ENCODE measurements at places on chromosomes 11 and 22.

- DNase-seq = no peak
- no peak overlapping the region for H3K27ac ChIP-seq
- H3K4me3 ChIP-seq = no peak overlapping the region
- no peaks in the 10 kb centered on the region for H3K4me1 ChIP-seq
- peaks cover 3% of the 10 kb centered on the region for H3K27me3 ChIP-seq
Measured at GRCh38 chr11:60777572-60777971, 7.6 kb upstream of the MS4A10 start.

DNA sequence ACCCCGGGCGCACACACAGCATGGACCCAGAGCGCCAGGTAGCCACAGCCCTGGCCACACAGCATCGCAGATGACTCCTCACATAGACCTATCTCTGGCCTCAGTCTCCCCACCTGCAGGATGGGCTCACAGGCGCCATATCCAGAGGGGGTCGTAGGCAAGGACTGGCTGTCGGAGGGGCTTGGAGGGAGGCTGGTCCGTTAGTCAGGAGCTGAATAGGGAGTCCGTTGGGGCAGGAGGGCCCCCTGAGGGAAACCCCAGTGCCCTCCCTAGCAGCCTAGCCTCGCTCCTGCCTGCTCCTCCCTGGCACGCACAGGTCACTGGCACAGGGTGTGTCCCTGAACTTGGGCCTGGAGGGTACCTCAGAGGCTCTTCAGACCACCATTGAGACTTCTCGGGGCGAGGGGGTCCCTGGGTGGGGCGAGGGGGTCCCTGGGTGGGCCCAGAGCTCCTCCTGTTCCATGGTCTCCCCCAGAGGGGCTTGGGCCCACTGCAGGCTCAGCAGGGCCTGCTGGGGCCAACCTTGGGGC lies 2.0 kb downstream of the PLXNB2 start:
- H3K36me3 ChIP-seq = peaks cover 14% of the 10 kb centered on the region
- no peaks in the 10 kb centered on the region for H3K27me3 ChIP-seq
- peak overlapping the region; percentile 97 for H3K27ac ChIP-seq
- H3K4me1 ChIP-seq = peaks cover 73% of the 10 kb centered on the region

- H3K4me3 ChIP-seq = no peak overlapping the region
- H3K36me3 ChIP-seq = peaks cover 8% of the 10 kb centered on the region
- H3K27ac ChIP-seq = no peak overlapping the region
- H3K4me1 ChIP-seq = peaks cover 39% of the 10 kb centered on the region
- no peaks in the 10 kb centered on the region for H3K27me3 ChIP-seq
Measured at GRCh38 chr11:6735306-6735705, 36.5 kb downstream of the OR2AG2 start.

- peak overlapping the region; percentile 90 for H3K4me3 ChIP-seq
- H3K36me3 ChIP-seq = no peaks in the 10 kb centered on the region
- DNase-seq = no peak
- H3K27ac ChIP-seq = no peak overlapping the region
- H3K4me1 ChIP-seq = peaks cover 34% of the 10 kb centered on the region
- no peaks in the 10 kb centered on the region for H3K27me3 ChIP-seq
Measured at GRCh38 chr11:2992997-2993325, 832 bp upstream of the NAP1L4 start.

DNA sequence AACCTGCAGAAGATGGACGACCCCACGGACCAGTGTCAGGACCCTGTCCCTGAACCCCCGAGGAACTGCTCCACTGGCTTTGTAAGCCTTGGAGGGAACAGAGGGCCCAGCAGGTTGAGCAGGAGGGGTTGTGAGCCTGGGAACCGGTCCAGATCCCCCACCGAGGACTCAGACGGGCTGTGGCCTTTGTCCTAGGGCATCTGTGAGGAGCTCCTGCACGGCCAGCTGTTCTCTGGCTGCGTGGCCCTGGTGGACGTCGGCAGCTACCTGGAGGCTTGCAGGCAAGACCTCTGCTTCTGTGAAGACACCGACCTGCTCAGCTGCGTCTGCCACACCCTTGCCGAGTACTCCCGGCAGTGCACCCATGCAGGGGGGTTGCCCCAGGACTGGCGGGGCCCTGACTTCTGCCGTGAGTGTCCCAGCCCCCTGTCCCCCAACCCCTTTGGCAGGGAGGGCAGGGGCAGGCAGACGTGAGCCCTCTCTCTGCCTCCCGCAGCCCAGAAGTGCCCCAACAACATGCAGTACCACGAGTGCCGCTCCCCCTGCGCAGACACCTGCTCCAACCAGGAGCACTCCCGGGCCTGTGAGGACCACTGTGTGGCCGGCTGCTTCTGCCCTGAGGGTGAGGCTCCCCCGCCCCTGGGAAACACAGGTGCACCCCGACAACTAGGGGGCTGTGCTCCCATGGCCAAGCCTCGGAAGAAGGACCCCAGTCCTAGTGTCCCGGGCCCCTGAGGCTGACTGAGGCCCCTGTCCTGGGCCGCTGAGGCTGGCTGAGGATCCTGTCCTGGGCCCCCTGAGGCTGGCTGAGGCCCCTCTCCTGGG lies 6.4 kb downstream of the MUC5AC start:
- H3K4me3 ChIP-seq = no peak overlapping the region
- DNase-seq = no peak
- no peaks in the 10 kb centered on the region for H3K36me3 ChIP-seq
- H3K27ac ChIP-seq = no peak overlapping the region
- H3K27me3 ChIP-seq = no peaks in the 10 kb centered on the region
- no peaks in the 10 kb centered on the region for H3K4me1 ChIP-seq

- H3K27me3 ChIP-seq = peaks cover 17% of the 10 kb centered on the region
- no peak overlapping the region for H3K4me3 ChIP-seq
- H3K27ac ChIP-seq = no peak overlapping the region
Measured at GRCh38 chr11:6027501-6027900, 3.1 kb downstream of the OR56A1 start.

DNA sequence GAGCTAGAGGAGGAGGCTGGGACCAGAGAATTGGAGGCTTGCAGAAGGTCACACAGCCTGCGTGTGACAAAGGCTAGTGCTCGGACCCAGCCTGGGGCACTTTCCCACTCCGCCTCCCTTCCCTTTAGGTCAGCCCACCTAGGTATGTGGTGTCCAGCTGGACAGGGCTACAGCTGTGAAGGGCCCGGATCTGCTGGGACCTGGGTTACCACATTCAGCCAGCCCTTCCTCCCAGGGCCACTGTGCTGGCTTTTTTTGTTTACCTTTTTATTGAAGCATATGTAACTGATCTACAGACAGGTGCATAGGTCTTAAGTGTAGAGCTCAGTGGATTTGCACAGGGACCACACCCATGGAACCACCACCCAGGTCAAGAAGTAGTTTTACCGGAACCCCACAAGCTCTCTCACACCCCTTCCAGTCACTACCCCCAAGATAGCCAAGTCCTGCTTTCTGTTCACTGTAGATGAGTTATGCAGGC lies 8.7 kb downstream of the CAPN5 start:
- H3K4me3 ChIP-seq = no peak overlapping the region
- H3K27ac ChIP-seq = no peak overlapping the region

- H3K27ac ChIP-seq = no peak overlapping the region
- H3K4me1 ChIP-seq = peaks cover 48% of the 10 kb centered on the region
- peaks cover 54% of the 10 kb centered on the region for H3K27me3 ChIP-seq
- H3K4me3 ChIP-seq = no peak overlapping the region
Measured at GRCh38 chr11:117877120-117877784, 794 bp upstream of the FXYD6 start.

DNA sequence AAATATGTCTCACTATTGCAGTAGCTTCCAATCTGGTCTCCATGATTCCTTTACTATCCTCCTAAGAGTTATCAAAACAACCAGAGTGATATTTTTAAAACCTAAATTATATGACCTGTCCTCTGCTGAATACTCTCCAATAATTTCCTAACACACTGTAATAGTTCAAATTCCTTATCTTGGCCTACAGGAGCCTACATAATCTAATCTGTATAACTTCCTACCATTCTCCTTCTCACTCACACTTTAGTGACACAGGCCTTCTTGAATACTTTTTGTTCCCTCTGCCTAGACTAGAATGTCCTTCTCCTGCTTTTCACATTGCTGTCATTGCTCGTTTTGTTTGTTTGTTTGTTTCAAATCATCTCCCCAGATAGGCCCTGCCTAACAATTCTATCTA lies 9.4 kb downstream of the FHIP1B start:
- H3K36me3 ChIP-seq = peaks cover 32% of the 10 kb centered on the region
- no peak for DNase-seq
- no peak overlapping the region for H3K4me3 ChIP-seq
- peaks cover 40% of the 10 kb centered on the region for H3K4me1 ChIP-seq
- peak overlapping the region; percentile 74 for H3K27ac ChIP-seq

- no peaks in the 10 kb centered on the region for H3K27me3 ChIP-seq
- no peak overlapping the region for H3K4me3 ChIP-seq
- H3K27ac ChIP-seq = no peak overlapping the region
- H3K4me1 ChIP-seq = peaks cover 20% of the 10 kb centered on the region
- peak; percentile 38 for DNase-seq
- no peaks in the 10 kb centered on the region for H3K36me3 ChIP-seq
Measured at GRCh38 chr11:64538501-64538951, 52.5 kb upstream of the SLC22A12 start.

DNA sequence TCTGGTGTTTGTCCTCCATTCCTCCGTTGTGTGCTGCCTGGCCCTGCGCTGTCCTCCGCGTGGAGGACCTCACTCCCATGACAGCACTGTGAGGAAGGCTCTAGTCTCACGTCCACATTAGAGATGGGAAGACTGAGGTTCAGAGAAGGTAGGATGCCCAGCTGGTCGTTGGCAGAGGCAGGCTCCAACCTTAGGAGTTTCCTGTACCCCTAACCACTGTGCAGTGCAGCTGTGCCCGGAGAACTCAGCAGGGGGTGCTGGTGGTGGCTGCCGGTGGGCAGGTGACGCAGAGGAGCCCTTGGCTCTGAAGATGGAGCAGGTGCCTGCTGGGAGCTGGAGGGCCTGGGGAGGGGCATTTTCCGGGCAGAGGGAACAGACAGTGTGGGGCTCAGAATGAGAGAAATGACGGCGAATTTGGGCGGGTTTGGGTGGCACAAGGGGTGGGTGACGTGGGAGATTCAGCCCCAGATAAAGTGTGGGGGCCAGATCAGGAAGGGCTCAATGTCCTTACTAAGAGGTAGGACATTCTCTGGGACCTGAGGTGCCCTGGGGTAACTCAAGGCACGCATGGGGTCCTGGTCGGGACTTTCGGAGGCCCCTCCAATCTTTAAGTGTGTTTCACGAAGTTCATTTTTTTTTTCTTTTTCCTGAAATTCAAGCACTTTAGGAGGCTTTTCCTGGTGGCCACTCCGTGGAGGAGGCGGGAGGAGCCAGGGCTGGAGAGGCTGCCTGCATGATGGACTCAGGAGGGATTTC lies 535.0 kb downstream of the TBC1D22A start:
- no peaks in the 10 kb centered on the region for H3K27me3 ChIP-seq
- no peak for DNase-seq
- no peak overlapping the region for H3K27ac ChIP-seq
- no peak overlapping the region for H3K4me3 ChIP-seq

GRCh38 chr11:114782650-114783310 lies 104.5 kb downstream of the NXPE2 start:
- H3K27ac ChIP-seq = no peak overlapping the region
- H3K27me3 ChIP-seq = no peaks in the 10 kb centered on the region
- H3K4me3 ChIP-seq = no peak overlapping the region
- H3K4me1 ChIP-seq = no peaks in the 10 kb centered on the region

DNA sequence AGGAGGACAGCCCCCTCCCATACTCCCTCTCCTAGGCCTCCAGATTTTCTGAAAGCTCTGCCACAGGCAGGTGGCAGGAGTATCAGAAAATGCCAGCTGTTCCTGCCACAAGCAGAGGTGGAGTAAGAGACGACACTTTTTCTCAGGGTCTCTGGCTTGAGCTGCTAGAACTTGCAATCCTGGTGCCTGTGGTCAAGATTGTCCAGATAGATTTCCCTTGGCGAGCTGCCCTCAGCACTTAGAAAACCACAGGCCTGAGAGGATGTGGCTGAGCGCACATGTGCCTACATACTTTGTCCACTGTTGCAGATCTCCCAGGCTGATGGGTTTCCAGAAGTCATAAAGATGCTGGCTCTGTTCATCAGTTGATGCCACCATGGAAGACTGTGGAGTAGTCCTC lies 65.7 kb upstream of the NAV2 start:
- DNase-seq = no peak
- no peaks in the 10 kb centered on the region for H3K36me3 ChIP-seq
- no peaks in the 10 kb centered on the region for H3K4me1 ChIP-seq
- H3K4me3 ChIP-seq = no peak overlapping the region

GRCh38 chr11:57279116-57279515 lies 42.1 kb upstream of the APLNR start:
- DNase-seq = no peak
- H3K27ac ChIP-seq = no peak overlapping the region

DNA sequence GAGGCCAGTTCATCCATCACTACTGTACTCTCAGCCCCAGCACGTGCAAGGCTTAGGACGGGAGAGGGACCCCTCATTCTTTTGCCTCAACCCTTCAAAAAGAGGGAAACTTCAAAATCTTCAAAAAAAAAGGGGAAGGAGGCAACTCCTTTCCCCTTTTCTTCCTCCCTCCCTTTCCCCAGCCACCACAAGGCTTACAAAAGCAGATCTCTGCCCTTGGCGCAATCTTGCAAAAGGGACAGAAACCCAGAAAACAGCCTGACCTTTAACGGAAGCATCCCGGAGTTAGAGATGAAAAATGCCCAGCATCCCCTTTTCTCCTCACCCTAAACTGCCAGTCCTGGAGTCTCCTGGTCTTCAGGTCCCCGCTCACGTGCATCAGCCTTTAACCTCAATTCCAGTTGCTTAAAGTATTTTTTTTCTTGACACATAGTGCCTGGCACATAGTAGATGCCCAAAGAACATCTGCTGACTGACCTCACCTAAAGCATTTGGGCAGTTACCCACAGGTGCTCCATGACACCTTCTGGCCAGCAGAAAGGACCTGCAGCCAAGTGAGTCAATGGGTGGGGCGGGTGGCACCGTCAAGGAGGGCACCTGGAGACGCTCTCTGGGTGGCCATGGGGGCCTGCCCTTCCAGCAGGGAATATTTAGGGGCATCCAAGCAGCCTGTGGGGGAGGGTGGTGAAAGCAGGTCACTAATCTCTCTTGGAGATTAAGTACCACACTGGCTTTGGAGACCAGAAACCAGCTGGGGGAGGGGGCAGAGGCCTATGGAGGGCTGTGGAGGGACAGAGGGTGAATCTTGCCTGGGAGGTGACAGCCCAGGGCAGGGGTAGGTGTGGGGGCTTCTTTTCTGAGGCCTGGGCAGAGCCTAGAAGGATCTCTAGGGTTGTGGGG lies 16.3 kb downstream of the NECTIN1 start:
- DNase-seq = peak; percentile 65
- peaks cover 56% of the 10 kb centered on the region for H3K4me1 ChIP-seq
- no peaks in the 10 kb centered on the region for H3K36me3 ChIP-seq

GRCh38 chr22:25942856-25943411 lies 200.9 kb downstream of the MYO18B start:
- no peak overlapping the region for H3K4me3 ChIP-seq
- H3K36me3 ChIP-seq = no peaks in the 10 kb centered on the region
- no peak overlapping the region for H3K27ac ChIP-seq
- DNase-seq = no peak
- no peaks in the 10 kb centered on the region for H3K27me3 ChIP-seq
- no peaks in the 10 kb centered on the region for H3K4me1 ChIP-seq

DNA sequence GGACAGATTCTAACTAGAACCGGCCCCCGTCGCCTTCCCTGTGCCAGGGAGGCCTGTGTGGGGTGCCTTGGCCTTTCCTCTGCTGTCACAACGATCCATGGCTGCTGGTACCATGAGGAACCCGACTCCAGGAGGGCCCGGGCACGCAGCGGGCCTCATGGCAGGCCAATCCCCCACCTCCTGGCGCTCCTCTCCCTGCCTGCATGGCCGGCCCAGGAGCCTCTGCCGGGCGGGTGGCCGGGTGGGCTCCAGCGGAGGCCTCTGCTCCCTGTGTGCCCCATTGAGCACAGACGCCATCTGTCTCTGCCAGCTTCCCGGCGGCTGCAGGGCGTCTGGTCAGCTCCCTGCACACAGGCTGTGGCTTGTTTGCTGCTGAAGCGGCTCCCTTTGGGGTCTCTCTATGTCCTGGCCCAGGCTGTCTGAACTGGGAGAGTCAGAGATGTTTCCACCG lies 86.5 kb downstream of the MYEOV start:
- DNase-seq = no peak
- no peaks in the 10 kb centered on the region for H3K36me3 ChIP-seq
- no peak overlapping the region for H3K27ac ChIP-seq
- no peaks in the 10 kb centered on the region for H3K27me3 ChIP-seq
